NCI-H1694 treated with DMSO at 0.1 percent for 48 hours (cell line): ENCODE measurements at places on chromosomes 1 and 21.
A peak's percentile ranks its signal among the peaks of the same experiment; 100 is the strongest.

DNA sequence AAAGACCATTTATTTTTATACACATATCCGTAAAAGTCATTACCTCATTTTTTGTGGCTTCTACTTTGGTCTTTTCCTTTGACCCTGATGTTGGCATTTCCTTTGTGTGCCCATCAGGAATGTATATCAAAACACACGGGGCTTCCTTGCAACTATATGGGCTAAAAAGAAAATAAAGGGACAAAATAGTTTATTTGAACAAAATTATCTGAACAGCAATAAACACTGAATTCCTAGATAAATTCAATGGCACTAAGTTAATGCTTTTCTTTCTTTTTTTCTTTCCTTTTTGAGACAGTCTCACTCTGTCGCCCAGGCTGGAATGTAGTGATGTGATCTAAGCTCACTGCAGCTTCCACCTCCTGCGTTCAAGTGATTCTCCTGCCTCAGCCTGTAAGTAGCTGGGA lies 45.2 kb downstream of the EPRS1 start:
- no peak for DNase-seq

- no peak for DNase-seq
Measured at GRCh38 chr21:33650929-33651509, 8.7 kb downstream of the ITSN1 start.

DNA sequence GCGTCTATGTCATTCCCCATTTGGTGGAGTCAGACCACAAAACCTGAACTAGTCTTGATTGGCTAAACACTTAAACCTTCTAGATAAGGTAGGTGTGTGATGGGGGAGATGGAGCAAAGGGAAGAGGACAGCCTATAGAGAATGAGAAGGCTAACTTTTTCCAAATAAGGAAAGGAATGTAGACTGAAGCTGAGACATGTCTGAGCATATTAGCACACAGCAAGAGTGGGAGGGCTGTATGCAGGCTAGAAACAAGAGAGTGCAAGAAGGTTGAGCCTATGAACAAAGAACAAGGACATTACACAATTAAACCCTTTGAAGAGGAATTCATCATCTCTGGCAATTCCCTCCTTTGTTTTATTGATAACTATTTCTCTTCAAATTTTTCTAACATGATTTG lies 89.2 kb upstream of the OLFM3 start:
- DNase-seq: no peak

DNA sequence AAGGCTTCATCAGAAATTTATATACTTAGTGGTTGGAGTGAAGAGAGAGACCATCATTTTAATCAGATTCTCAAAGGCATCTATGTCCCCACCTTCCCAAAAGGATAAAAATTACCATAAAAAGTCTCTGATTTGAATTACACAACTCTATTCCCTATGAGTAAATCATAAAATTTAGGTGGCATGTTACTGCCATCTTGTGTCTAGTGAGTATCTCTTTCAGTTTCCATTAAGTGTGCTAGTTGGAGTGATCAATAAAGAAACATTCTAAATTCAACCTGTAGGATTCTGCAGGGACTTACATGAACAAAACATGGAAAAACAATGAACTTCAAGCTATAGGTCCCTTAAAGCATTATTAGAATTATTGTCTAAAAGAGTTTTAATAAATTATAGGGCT lies 655.4 kb downstream of the LTN1 start:
- DNase-seq: no peak

DNA sequence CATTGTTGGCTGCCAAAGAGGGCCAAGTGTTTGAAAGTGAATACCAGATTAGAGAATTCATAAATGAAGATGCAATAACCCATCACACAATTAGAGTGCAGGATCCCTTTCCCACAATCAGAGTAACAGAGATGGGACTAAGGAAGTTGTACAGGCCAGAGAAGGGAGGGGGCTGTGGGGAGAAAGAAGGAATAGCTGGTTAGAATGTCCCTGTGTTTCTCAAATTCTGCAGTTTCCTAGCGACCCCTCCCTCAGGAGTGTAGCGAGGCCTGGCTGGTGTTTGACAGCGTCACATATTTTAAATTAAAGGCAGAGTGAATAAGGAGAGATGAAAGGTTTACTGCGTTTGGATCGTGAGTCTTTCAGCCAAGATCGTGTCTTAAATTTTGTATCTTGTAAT lies 58.1 kb downstream of the GALNT2 start:
- no peak for DNase-seq

DNA sequence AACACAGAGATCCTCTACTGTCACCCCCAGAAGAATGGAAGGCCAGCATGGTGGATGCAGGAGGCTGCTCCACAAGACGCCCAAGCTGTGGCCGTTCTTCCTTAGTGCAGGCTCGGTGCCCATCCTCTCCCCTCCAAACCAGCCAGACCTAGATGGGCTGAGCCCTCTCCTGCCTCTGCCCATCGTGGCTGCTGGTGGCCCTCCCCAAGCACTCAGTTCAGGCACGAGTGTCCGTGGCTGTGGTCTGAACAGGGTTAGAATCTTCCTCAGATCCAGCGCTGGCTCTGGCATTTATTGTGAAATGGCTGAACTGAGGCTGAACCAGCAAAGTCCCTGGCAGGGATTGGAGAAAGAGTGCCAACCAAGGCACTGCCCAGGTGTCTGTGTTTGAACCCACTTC lies 59.5 kb downstream of the TRIM11 start:
- DNase-seq: no peak

GRCh38 chr1:17831597-17831996 lies 76.5 kb downstream of the ACTL8 start:
- no peak for DNase-seq

DNA sequence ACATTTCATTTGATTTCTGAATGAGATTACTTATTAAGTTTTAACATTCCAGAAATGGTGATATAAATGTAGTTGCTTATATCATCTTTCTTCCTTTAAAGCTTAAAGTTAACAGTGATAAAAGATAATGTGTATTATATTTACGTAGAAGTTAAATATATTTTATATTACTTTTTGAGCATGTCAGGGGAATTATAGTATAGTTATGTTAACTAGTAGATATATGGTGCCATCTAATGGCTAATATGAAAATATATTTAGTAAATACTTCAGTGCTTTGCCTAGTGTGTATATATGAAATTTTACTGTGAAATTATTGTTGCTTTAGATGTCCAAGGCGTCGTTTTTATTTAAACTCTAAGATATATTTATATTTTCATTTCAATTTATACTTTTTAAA lies 51.5 kb downstream of the SYT14 start:
- peak; percentile 79 for DNase-seq

DNA sequence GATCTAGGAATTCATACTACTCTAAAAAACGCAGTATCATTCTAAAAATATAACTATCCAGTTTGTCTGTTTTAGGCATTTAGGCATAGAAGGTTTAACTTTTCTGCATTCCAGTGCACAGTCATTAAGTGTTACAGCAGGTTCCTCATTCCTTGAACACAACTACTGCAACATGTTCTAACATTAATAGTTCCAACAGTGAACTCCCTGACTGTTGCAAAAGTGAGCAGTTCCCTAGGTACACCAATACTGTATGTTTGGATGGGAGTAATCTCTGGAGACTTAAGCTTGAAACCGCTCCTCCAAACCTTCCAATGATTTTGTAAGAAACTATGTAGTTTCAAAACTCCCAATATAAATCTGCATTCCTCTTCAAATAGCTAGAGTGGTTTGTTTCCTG lies 46.2 kb downstream of the UCHL5 start:
- no peak for DNase-seq

GRCh38 chr1:106254748-106255147 lies 801.7 kb upstream of the PRMT6 start:
- DNase-seq: no peak

DNA sequence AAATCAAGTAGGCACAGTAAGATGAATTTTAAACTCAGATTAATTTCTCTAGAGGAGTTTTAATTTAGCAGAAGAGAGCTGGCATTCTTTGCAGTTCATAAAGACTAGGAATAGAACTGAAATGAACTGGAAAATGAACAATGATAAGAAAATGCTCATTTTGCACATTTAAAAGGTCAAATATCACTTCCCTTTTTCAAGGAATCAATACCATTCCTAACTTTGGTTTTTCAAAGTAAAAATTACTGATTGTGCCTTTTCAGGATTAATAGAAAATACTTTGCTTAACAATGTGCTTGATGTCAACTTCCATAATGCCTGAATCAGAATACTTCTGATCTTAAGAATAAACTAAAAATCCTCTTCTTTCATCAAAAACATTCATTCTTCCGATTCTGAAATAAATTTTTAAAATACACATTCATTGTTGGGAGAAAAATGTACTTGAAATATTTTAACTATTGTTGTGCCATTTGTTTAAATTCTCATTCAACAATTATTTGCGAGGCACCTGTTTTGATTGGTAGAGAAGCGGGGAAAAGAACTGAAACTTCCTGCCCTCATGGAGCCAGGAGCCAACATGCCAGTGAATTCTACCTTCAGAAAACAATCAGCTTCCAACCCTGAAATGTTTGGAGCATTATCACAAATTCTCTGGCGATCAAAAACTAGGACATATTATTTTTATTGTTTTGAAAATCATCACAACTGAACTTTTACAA lies 2.1 kb downstream of the SCAF4 start:
- no peak for DNase-seq

- no peak for DNase-seq
Measured at GRCh38 chr1:151288502-151288901, 6.4 kb downstream of the ZNF687 start.

DNA sequence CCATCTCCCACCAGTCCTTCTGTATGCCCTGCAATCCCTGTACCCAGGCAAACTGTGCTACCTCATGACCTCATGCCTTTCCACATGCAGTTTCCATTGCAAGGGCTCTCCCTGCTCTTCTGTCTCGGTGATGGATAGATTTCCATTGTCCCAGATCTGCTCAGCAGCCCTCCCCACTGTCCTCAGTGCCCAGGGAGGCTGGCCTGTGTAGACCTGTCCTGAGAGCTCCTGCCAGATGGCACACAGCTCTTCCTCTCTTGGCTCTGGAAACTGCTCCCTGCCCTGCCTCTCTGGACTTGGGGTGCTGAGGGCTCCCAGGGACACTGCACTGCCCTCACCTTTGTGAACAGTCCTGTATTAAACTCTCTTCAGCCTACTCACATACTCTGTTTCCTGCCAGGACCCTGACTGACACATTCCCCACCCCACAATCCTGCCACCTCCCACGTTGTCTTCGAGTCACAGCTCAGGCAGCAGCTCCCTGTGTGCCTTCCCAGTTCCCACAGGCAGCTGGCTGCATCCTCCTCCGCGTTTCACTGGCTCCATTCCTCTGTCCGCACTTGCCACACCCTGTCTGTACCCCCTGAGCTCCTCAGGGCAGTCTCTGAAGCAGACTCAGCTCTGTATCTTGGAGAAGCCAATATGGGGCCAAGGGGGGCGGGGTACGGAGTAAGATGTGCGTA lies 57.0 kb downstream of the SPATA46 start:
- no peak for DNase-seq

DNA sequence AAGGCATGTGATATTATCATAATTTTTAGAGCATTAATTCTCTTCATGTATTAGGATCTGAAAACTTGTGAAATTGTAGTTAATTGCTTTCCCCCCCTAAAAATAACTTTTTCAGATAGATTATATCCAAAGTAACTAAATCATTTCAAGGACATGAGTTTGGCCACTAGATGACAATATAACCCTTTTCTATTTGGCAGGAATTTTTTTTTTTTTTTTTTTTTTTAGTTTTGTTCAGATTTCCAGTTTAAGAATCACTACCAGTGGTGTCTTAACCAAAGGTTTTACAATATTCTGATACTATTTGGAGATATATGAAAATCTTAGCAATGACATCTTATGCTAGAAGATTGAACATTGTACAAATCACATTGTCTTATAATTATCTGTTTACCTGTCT lies 370.8 kb downstream of the AMY1C start:
- DNase-seq: no peak

GRCh38 chr1:10495475-10495817 lies 20.7 kb downstream of the PEX14 start:
- no peak for DNase-seq

GRCh38 chr1:247386687-247387086 lies 29.3 kb upstream of the NLRP3 start:
- no peak for DNase-seq

- DNase-seq: no peak
Measured at GRCh38 chr1:169109561-169110134, 3.2 kb downstream of the ATP1B1 start.

DNA sequence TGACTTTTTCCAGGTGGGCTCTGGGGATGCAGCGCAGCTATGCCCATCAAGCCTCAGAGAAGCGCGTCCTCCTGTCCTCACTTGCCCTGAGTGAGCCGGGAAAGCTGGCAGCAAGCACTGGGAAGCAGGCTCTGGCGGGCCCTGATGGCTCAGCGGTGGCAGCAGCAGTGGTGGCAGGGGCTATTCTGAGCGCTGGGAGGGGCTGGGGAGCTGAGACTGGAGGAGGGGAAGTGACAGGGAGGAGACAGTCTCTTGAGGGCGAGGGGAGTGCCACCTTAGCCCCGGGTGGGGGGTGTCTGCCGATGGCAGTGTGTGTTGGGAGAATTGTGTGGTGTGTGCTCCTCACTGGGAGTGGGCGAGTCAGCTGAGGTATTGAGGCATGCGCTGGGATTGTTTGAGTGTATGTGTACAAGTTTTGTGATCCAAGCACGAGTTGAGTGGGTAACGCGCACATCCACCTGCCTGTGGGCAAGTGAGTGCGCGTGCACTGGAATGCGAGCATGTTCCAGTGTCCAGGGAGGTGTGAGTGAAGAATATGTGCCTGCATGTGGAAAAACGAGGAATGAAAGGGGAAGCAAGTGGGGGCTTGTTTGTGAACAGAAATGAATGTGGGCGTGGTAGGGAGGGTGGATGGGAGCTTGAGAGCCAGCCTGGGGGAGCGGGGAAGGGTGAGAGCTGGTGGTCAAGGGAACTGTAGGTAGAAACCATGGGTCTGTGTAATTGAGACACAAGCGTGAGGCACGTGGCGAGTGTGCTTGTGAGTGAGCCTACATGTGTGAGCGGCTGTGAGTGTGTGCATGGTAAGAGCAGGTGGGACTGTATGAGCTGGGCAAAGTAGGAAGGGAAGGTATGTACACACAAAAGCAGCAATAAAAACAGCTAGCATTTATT lies 2.9 kb upstream of the FOXO6 start:
- DNase-seq: peak; percentile 76

GRCh38 chr1:201711811-201712210 lies 117.1 kb upstream of the IPO9 start:
- DNase-seq: no peak

DNA sequence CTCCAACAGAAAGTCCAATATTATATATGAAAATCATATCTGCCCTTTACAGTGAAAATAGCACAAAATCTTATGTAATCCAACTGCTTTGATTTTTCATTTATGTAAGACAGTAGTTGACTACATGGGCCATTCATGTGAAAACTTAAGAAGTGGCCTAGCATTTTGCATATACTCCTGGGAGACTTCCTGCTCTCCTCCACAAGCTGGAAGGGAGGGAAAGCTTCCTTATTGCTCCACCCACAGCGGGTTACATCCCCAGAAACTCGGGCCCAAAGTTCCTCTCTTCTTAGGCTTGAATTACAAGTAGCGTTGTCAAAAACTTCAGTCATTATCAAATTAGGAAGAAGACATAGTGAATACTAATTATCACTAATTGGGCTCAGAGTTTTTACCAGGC lies 29.2 kb downstream of the FYB2 start:
- DNase-seq: no peak
